Psoas muscle (tissue), 8 donors: ENCODE measurements at places on chromosomes 3 and 15. TPM values are rescaled to one million over a fixed set of nuclear protein-coding genes. Genes with fewer than 3 reads are reported as not detected.

Gene CXCR6
- total RNA-seq = not detected

Gene GPR15
- not detected for total RNA-seq

Gene KCNMB3
- total RNA-seq = 1.6 TPM

Gene DAPK2
- 59.0 TPM for total RNA-seq

Gene SLCO2A1
- total RNA-seq = 5.2 TPM

Gene DAZL
- not detected for total RNA-seq

Gene CCR2
- total RNA-seq = 0.36 TPM

Gene PP2D1
- not detected for total RNA-seq

Gene ARHGEF26
- 1.8 TPM for total RNA-seq

Gene RBMS3
- 28.1 TPM for total RNA-seq

Gene LTF
- total RNA-seq = 3.8 TPM

Gene UBAP1L
- total RNA-seq = 2.8 TPM

Gene SH3GL3
- total RNA-seq = not detected

Gene A4GNT
- total RNA-seq = not detected

Gene GOLGA8S
- total RNA-seq = not detected

Gene ANKUB1
- not detected for total RNA-seq

Gene SH2D7
- total RNA-seq = not detected

Gene MYL3
- total RNA-seq = 700 TPM

Gene DUOXA2
- total RNA-seq = not detected

Gene SKOR1
- 0.13 TPM for total RNA-seq

Gene CADM2
- 15.7 TPM for total RNA-seq

Gene MINAR1
- total RNA-seq = not detected

Gene TICRR
- not detected for total RNA-seq

Gene FRMD5
- total RNA-seq = not detected

Gene PRTG
- 0.92 TPM for total RNA-seq

Gene TRPC1
- 2.1 TPM for total RNA-seq

Gene ACOX2
- total RNA-seq = 18.1 TPM

Gene GOLGA8G
- total RNA-seq = not detected
